ENCODE measurements at places on chromosomes 13 and 19.

DNA sequence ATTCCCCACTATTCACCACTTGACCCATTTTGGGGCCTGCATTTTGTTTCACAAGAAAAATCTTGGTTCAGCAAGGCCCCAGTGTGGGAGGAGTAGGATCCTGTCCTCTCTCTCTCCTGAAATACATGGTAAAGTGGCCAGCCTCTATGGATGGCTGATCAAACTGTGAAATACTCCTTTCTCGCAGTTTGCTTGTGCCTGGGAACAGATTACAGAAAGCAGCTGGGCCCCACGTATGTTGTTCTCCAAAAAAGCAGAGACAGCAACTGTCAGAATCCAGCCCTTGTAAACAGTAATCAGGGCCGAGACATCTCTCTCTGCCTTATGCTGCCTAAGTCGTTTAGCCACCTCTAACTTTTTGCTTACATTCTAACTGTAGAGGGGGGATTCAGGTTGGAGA lies 61.0 kb upstream of the RAP2A start:
- DNase-seq: no peak

- DNase-seq: no peak
Observed at GRCh38 chr19:17471410-17472125, 1.2 kb downstream of the SLC27A1 start.

DNA sequence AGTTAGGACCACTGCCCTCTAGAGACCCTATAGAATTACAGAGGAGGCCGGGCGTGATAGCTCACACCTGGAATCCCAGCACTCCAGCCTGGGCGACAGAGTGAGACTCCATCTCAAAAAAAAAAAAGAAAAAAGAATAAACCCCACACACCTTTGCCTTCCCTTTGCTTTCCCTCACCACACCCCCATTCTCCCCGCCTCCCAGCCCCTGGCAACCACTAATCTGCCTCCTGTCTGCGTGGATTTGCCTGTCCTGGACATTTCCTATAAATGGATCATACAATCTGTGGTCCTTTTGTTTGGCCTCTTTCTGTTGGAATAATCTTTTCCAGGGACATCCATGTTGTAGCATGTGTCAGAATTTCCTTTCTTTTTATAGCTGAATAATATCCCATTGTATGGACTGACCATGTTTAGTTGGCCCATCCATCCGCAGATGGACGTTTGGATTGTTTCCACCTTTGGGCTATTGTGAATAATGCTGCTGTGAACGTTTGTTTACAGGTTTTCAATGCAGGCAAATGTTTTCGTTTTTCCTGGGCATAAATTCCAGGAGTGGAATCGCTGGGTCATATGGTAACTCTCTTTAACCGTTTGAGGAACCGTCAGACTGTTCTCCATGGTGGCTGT lies 15.3 kb downstream of the NACC1 start:
- no peak for DNase-seq

- DNase-seq: no peak
Observed at GRCh38 chr19:33840783-33841182, 44.1 kb downstream of the KCTD15 start.

DNA sequence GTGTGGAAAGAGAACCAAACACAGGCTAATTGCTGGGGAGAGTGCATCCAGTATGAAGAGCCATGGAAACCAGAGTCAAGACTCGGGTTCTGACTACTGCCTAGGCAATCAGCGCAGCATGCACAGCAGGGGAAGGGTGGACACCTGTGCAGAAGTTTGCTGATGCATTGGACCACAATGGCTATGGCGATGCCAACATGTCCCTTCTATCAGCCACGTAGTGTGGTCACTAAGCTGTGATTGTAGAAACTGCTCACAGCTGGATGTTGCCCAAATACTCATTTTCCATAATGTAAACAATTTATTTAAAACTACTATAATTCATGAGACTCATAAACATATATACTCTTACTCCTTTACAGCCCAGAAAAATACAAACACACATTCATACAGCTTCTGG lies 1718.2 kb downstream of the EFNB2 start:
- DNase-seq: no peak

GRCh38 chr13:28058866-28059613 lies 41.3 kb downstream of the FLT3 start:
- no peak for DNase-seq

DNA sequence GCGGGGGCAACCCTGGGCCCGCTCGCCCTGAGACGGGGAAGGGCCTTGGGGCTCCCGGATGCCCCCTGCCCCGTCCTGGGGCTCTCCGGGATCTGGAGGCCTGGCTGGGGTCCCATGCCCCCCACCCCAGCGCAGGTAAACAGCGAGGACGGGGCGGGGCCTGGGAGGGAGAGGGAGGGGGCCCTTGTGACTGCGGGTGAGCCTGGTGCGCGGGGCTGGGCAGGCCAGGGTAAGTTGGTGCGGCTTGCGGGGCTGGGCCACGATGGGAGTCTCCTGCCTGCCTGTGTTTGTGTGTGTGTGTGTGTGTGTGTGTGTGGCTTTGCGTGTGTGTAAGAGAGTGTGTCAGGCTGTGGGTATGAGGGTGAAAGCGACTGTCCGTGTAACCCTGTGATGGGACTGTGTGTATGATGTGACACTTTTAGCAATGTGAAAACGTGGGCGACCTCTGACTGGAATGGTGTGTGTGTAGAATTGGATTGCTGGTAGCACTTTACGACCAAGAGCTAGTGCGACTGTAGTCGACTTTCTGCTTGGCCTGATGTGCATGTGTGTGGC lies 426 bp downstream of the KLC3 start:
- DNase-seq: no peak

Data from left renal pelvis (tissue), 4 donors.